Spinal cord (tissue), 10 donors: ENCODE measurements at places on chromosomes 7 and 10. TPM values are rescaled to one million over a fixed set of nuclear protein-coding genes. Genes with fewer than 3 reads are reported as not detected.

Gene CROT
- 20.4 TPM for polyA plus RNA-seq

Gene VWDE
- polyA plus RNA-seq, result 0.65 TPM

Gene SLC26A5
- polyA plus RNA-seq, result 0.30 TPM

Gene AP4M1
- 31.4 TPM for polyA plus RNA-seq

Gene VWA2
- 3.3 TPM for polyA plus RNA-seq
